Cardiac muscle cell (in vitro differentiated cells and primary cell): ENCODE measurements at places on chromosomes 2 and 18.
A peak's percentile ranks its signal among the peaks of the same experiment; 100 is the strongest.

GRCh38 chr2:239765076-239765845 lies 259.9 kb downstream of the NDUFA10 start:
- DNase-seq, result no peak

- DNase-seq, result no peak
Measured at GRCh38 chr2:139585101-139585500, 804.9 kb upstream of the NXPH2 start.

- DNase-seq, result no peak
Measured at GRCh38 chr2:148523315-148523714, 121.2 kb upstream of the EPC2 start.

- no peak for DNase-seq
Measured at GRCh38 chr2:200453853-200454534, 55.9 kb downstream of the KCTD18 start.

GRCh38 chr2:68157002-68157401 lies 686 bp upstream of the PNO1 start:
- peak; percentile 64 for DNase-seq

DNA sequence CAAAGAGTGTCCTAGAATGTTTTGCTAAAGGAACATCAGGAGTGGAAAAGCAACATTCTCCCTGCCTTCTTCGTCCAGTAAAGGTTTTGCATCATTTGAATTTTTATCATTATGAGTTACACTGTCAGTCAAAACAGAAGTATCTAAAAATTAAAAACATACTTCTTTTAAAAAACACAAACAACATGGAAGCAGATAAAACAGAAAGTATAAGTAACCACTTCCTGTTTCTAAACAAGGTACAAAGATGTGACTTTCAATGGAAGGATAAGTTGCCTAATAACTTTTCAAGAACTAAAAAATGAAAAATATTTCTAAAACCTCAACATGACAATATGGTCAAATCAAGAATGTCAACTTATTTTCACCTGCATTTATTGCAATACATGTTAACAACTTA lies 158.2 kb downstream of the STK39 start:
- no peak for DNase-seq

GRCh38 chr2:149586898-149587219 lies 716 bp downstream of the MMADHC start:
- DNase-seq, result no peak

- no peak for DNase-seq
Measured at GRCh38 chr2:107984707-107985106, 1.6 kb upstream of the SLC5A7 start.

GRCh38 chr2:30354621-30355020 lies 92.4 kb upstream of the LCLAT1 start:
- DNase-seq, result no peak

GRCh38 chr2:19881908-19882265 lies 19.9 kb downstream of the TTC32 start:
- DNase-seq, result no peak

GRCh38 chr2:239328351-239329191 lies 72.2 kb downstream of the HDAC4 start:
- peak; percentile 43 for DNase-seq

DNA sequence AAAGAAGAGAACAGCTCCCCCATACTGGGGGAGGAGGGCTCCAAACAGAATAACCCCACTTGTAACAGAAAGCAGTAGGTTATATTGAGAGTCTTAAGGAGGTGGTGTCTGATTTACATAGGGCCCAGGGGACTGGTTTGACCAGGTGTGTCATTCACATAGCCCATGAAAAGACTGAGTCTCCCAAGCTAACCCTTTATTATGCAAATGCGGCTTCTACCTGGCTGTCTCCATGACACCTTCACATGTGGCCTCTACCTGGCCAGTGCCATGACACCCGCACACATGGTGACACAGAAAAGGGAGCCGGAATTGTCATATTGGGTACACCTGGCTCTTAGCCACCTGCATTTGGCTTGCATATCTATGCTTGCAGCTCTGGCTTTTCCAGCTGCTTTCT lies 1057.2 kb upstream of the PIK3C3 start:
- DNase-seq, result no peak

- no peak for DNase-seq
Measured at GRCh38 chr2:43207553-43208300, 18.7 kb downstream of the ZFP36L2 start.

- no peak for DNase-seq
Measured at GRCh38 chr2:41420219-41420618, 627.6 kb upstream of the PKDCC start.

DNA sequence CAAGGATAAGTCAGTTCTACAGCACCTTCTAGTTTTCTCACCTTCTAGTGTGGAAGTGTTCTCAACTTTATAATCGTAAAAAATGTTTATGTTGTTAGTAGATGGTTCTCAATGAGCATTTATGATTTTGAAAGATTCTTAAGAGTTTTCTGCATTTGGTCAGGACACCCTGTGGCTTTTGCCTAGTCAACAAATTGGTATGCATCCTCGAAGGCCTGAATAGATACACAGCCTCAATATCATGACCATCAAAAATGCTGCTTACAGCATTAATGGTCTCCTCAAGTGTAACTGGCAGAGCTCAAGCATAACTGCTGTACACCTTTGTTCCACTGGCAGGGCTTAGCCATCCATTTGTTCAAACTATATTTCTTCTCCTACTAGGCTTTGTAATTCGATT lies 96.7 kb downstream of the CRACDL start:
- no peak for DNase-seq

GRCh38 chr2:215870088-215870490 lies 143.3 kb downstream of the MREG start:
- DNase-seq, result no peak

GRCh38 chr18:35247412-35248249 lies 6.8 kb downstream of the ZNF397 start:
- no peak for DNase-seq

GRCh38 chr2:160261732-160262131 lies 61.7 kb upstream of the ITGB6 start:
- no peak for DNase-seq

GRCh38 chr18:1296237-1296636 lies 391.6 kb downstream of the ADCYAP1 start:
- no peak for DNase-seq

DNA sequence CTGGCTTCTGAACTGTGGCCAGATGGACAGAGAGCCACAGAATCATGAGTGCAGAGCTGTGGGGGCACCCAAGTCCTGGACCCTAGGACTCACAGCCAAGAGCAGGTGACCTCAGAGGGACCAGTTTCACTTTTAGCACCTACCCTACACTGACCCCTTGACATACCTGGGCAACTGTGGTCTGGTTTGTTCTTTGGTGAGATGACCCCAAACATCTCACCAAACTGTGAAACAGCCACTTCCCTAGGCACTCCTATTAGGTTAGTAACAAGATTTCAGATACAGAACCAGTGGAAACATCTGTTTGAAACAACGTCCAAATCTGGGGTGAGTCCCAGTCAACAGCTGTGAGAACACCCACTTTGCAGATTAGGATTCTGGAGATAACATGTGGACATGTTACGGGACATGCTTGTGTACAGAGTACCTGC lies 1.9 kb upstream of the ZFP36L2 start:
- DNase-seq, result no peak

GRCh38 chr2:236040600-236041328 lies 127.4 kb downstream of the GBX2 start:
- no peak for DNase-seq

GRCh38 chr18:70417847-70418246 lies 129.0 kb downstream of the SOCS6 start:
- DNase-seq, result no peak

- no peak for DNase-seq
Measured at GRCh38 chr2:38438883-38439612, 62.0 kb upstream of the ATL2 start.

GRCh38 chr2:121884511-121884921 lies 129.1 kb downstream of the TSN start:
- no peak for DNase-seq

DNA sequence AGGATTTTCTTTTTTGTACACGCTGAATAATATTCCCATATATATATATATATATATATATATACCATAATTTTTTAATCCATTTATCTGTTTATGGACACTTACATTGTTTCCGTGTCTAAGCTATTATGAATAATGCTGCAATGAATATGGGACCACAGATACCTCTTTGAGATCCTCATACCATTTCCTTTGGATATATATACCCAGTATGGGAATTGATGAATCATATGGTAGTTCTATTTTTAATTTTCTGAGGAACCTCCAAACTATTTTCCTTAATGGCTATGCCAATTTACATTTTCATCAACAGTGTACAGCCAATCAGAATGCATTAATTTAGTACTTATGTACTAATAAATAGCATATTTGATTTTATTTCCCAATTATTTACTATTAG lies 53.1 kb downstream of the MERTK start:
- DNase-seq, result no peak

GRCh38 chr2:232541961-232542714 lies 2.6 kb downstream of the CHRNG start:
- no peak for DNase-seq

- no peak for DNase-seq
Measured at GRCh38 chr2:216799873-216800431, 59.9 kb downstream of the TNP1 start.

DNA sequence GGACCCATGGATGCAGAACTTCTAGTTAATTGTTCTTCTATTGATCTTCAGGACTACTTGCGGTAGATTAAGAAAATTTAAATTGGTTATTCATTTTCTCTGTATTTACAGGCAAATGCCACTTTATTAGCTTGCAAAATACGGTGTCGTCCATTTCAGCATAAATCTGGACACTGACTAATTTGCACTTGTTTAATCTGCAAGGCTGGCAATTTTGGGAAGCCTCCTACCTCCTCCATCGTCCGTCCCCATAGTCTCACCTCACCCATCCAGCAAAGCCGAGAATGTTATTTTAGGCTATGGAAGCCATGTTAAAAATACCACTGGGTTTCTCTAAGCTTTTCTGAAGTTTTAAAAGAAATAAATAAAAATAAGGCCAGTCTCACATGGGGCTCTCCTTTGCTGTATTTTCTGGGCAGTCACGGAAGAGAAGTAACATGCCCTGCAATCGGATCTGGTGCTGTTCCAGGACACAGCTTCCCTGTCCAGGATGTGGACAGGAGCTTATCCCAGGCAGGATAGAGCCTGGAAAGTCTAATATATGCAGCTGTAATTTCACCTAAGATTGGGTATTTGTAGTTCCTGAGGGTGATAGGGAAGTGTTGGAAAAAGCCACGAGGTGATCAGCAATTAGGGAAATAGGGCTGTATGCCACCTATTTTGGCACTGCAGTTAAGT lies 17.4 kb downstream of the TMEM178A start:
- DNase-seq, result no peak

GRCh38 chr18:77206676-77207374 lies 42.8 kb upstream of the GALR1 start:
- peak; percentile 87 for DNase-seq

GRCh38 chr2:150147889-150148683 lies 339.4 kb downstream of the RND3 start:
- DNase-seq, result no peak

GRCh38 chr2:118014492-118014824 lies 588 bp upstream of the CCDC93 start:
- no peak for DNase-seq

- DNase-seq, result no peak
Measured at GRCh38 chr18:6616981-6617380, 112.5 kb upstream of the ARHGAP28 start.

GRCh38 chr2:98394595-98395153 lies 48.4 kb downstream of the CNGA3 start:
- peak; percentile 70 for DNase-seq

DNA sequence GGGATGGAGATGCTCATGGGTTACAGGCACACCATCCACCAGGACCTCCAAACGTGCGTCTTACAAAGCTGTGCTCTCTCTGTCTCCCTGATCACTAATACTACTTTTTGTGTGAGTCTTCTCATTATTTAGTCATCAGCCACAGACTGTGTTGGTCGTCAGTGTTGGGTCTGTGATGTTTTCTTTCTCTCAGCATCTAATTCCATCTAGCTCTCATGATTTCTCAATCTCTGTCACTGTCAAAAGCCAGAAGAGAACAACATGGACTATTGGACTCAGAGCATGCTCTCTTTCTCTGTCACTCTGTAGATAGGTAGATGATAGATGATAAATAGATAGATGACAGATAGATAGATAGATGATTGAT lies 6.0 kb upstream of the ARL4C start:
- DNase-seq, result no peak
